ENCODE measurements at places on chromosomes 16 and 17.

DNA sequence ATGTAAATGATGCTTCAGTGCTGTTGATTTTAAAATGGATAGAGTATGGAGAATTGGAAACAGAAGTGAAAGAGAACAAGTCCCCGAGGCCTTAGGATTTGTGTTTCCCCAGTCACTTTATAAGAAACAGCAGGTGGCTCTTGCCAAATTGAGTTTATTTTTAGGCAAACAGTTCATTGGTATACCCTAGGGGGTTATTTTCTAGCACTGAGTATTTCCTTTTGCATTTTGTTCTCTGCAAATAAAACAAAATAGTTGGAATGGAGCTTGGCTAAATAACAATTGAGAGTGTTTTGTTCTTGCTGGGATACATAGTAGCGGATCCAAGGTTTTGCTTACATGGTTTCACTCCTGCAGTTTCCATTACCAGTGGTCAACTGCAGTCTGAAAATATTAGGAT, 591.1 kb upstream of the C16orf82 start:
- DNase-seq, result no peak

DNA sequence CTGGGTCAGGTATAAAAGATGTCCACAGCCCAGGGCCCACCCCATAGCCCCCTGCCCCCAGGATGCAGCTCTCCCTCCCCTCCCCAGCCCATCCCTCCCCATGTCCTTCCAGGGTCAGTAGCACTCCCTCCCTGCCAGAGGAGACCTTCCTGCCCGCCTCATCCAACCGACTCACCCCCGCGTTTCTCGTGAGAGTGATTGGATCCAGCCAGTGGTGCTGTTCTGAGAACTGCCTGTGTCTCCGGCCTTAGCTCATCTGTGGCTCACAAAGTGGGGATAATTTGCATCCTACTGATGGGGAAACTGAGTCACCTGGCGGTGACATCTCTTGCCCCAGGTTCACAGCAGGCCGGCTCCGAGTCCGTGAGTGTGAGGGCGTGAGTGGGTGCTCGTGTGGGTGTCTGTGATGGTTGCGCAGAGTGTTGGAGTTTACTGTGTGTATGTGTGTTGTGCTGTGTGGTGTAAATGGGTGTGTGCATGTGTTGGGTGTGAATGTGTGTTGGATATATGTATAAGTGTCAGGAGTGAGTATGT, 90.7 kb upstream of the GSE1 start:
- no peak for DNase-seq

GRCh38 chr17:37671028-37671823, 28.0 kb upstream of the DDX52 start:
- no peak for DNase-seq

DNA sequence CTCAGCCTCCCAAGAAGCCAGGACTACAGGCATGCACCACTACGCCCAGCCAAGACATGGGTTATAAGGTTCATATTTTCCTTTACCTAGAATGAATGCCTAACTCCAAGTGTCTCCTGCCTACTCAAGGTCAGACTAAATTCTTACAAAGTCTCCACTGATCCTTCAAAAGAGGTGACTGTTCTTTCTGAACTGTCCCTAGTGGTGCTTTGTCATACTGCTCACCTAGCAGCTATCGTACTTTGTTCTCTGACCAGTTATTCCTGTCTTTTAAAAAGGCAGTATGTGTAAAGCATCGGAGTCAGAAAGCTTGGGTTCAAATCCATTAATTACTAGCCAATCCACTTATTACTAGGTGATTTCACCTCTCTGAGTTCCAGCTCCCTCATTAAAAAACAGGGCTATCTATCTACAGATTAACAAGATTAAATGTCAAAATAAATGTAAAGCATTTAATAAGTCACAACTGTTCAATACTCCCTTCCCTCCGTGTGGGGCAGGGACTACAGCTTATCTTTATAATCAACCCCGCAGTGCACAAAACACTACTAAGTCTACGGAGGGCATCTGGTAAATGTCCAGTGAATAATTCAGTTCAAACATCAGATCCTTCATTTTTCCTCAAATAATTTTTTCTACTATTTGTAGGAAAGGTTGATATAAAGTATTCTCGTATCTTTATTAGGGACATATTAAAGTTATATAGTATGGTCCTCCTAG, 20.0 kb upstream of the ITGA2B start:
- no peak for DNase-seq

GRCh38 chr17:21814776-21815175, 122.5 kb downstream of the KCNJ18 start:
- no peak for DNase-seq

DNA sequence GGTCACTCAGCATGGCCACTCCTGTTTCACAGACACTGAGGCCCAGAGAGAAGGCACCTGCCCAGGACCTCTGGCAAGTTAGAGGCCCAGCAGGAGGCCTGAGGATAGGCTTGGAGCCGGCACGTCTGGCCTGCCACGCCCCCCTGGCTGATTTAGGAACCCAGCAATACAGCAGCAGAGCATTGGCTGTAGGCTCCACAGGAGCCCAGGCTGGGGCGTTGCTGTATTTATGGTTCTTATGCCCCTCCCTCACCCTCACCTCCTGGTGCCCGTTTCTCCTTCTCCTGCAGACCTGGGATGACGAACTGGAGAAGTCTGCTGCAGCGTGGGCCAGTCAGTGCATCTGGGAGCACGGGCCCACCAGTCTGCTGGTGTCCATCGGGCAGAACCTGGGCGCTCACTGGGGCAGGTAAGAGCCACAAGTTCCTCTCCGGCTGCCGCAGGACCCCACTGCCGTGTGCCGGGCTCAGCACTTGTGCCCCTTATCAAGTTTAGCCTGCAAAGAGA, 25.8 kb downstream of the CRISPLD2 start:
- no peak for DNase-seq

DNA sequence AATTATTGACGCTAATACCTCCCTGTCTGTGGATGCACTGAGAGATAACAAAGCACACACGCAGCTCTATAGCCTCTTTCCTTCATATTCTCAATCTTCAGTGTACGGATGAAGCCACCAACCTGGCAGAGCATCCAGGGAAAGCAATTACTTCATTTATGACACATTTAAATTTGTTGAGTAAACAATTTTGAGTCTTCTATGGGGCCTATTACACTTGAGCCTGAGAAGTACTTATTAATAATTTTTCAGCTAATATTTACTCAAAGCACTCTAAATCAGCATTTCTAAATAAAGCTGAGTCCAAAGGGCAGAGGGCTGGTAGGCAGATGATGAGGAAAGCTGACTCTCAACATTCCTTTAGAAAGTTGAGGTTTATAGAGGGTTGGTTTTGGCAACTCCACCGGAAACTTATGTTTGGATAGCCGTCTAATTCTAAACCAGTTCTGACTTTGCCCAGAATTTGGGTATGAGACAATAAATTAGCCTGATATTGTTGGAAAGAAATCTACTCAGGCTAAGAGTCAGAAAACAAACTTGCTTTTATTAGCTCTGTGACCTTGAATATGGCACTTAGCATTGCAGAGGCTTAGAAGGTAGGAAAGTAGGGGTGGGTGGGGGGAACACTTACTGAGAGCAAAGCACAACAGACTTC, 643.5 kb downstream of the CDH11 start:
- no peak for DNase-seq

DNA sequence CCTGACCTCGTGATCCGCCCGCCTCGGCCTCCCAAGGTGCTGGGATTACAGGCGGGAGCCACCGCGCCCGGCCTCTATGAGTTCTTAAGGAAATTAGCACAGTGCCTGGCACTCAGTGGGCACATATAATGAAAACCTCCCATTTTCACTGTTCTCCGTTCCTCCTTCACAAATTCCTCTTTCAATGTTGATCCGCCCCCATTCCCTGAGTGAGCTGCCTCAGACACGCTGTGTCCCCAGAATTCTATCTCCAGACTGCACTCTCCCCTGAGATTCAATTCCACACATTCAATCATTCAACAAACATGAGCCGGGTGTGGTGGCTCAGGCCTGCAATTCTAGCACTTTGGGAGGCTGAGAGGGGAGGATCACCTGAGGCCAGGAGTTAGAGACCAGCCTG, 7.0 kb downstream of the P2RX1 start:
- DNase-seq, result no peak

DNA sequence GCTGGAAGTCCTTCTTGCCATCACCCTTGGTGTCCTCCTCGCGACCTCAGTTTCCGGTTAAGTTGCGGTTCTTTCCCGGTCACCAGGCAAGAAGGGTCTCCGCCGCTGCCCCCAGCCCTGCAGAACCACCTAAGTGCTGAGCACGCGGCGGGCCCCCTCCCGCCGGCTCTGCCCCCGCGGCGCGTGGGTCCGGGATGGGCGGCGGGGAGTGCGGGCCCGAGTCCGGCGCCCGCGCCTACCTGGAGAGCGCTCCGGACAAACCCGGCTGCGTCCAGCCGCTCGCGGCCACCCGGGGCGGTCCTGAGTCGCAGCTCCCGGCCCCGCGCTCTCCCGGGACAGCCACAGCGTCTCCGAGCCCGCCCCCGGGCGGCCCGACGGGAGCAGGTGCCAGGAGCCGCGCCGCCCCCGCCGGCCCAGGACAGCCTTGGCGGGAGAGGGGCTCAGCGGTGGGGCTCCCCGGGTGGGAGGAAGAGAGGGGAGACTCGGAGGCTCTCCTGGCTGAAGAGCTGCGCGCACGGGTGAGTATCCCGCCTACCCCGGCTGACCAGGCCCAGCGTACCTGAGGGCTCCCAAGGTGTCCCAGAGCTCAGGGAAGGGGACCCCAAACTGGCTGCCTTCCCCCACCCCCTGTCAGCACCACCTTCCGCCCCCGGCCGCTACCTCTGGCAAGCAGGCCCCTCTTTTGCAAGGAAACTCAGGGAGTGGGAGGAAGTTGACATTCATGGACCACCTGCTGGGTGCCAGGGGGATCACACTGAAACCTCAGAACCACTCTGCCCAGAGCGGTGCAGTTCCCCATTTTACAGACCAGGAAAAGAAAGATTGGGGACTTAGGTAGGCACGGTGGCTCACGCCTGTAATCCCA, 22.2 kb upstream of the C17orf113 start:
- DNase-seq, result no peak

- no peak for DNase-seq
Measured at GRCh38 chr16:3963203-3963602, 82.7 kb upstream of the CREBBP start.

DNA sequence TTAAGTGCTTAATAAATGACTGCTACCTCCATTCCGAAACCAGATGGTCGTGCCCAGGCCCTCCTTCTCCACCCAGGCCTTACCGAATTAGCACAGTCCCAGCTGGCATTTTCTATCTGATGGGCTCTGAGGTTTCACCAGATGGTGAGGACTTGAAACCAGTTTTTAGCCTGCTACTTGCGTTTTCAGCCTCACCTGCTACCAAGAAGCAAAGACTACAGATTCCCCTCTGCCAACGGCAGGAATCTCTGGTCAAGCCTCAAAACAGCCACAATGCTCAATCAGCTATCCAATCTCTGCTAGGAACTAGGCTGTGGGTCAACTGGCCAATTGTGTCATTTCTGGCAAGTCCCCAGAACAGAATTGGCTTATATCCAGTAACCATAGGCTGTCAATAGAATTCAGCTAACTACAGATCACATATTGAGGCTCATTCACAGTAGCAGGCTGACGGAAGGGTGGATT, 11.7 kb downstream of the PECAM1 start:
- DNase-seq, result no peak

Measured in NAMALWA (cell line).